ENCODE measurements at places on chromosomes 6 and 20.

DNA sequence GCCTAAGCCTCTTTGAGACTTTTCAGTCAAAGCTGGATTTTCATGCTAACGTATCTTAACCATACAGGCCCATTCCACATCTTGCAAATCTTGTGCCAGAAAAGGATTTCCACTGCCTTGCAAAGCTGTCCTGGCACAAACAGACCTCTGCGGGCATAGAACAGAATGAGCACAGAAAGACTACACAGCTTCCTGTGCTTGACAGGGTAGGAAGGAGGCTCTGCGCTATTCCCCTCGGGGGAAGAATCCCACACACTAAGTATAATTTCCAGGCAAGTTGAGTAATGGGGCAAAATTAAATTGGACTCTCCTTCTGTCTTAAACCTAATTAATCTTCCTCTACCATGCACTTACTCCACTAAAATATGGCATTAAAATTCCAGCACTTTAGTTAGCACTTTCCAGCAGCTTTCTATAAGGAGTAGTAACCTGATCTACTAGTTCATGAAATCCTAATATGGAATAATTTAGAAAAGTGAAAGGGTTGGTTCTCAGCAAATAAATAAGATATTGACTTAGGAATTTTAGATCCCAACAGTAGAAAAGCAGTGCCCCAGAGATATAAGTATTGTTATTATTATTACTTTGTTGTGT lies 532.1 kb upstream of the JAG1 start:
- no peak for DNase-seq

GRCh38 chr6:87754828-87755227 lies 52.8 kb upstream of the AKIRIN2 start:
- DNase-seq: no peak

DNA sequence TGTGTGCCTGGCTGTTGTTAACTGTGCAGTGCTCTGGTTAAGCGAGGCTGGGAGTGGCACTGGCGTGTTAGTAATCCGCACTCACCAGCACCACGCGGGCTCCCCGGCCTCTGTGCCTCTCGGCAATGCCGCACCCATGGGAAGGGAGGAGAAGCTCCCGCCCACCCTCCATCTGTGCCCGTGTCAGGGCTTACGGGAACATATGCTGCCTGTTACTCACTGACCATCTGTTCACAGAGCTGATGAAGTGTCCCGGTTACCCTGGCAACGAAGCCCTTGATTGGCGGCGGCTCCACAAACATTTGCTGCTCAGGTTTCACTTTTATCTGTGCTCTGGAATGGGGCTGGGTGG lies 114.7 kb downstream of the PSMB1 start:
- DNase-seq: no peak

GRCh38 chr6:131023834-131024504 lies 39.1 kb downstream of the EPB41L2 start:
- no peak for DNase-seq

- no peak for DNase-seq
Measured at GRCh38 chr6:169799474-169799926, 48.1 kb downstream of the ERMARD start.

DNA sequence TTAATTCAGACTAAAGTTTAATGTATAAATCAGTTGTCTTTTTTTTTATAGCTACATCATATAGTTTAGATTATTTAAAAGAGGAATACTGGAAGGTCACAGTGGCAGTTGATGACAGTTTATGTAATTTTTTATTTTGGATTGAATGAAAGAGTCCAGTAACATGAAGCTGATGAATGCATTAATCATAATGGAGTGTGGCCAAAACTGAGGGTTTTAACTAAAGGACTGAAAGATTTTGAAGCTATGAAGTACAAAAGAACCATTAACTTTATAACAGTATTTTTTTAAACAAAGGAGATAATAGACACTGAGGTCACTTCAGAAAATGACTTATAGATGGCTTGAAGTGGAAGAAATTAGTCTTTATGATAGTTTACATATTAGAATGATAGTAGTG lies 41.3 kb downstream of the TRMT11 start:
- DNase-seq: no peak

DNA sequence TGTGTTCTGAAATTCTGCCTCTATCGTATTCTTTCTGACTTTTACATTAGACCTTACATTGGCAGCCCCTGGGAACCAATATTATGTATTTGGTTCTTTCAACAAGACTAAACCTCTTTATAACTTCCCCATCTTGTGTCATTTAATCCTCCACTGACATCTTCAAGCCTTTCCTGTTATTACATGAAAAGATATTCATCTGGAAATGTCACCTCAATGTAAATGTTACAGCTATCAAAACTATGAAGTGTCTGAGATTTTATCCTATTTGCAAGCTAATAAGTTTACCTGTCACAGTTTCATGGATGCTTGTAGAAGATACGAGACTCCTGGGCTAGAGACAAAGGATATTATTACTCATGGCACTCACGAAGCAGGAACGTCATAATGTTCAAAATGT lies 43.9 kb upstream of the NOX3 start:
- DNase-seq: no peak
